ENCODE measurements at places on chromosomes 7 and 10.

- H3K36me3 ChIP-seq, result no peaks in the 10 kb centered on the region
- H3K27me3 ChIP-seq, result no peaks in the 10 kb centered on the region
- no peak for DNase-seq
Measured at GRCh38 chr10:21473135-21473534, 52.3 kb downstream of the SKIDA1 start.

GRCh38 chr10:121848082-121848481 is 79.7 kb downstream of the ATE1 start:
- H3K36me3 ChIP-seq, result peaks cover 19% of the 10 kb centered on the region
- H3K27ac ChIP-seq, result no peak overlapping the region
- no peaks in the 10 kb centered on the region for H3K4me1 ChIP-seq
- H3K4me3 ChIP-seq, result no peak overlapping the region

DNA sequence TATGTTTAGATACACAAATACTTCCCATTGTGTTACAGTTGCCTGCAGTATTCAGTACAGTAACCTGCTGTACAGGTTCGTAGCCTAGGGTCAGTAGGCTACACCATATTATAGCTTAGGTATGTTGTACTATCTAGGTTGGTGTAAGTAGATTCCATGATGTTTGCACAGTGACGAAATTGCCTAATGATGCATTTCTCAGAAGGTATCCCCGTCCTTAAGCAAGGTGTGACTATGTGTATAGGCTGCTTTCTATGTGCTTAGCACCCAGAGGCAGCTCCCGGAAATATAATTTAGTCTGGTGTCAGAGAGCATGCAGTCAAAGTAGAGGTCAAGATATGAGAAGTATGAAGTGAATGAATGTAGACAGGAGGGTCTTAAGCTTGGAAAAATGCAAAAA is 9.8 kb downstream of the MAPK8 start:
- no peak overlapping the region for H3K4me3 ChIP-seq
- H3K36me3 ChIP-seq, result no peaks in the 10 kb centered on the region
- H3K27ac ChIP-seq, result no peak overlapping the region
- no peaks in the 10 kb centered on the region for H3K27me3 ChIP-seq
- no peak for DNase-seq

- peak overlapping the region; percentile 74 for H3K27ac ChIP-seq
- DNase-seq, result no peak
- peaks cover 12% of the 10 kb centered on the region for H3K4me1 ChIP-seq
- H3K4me3 ChIP-seq, result no peak overlapping the region
Measured at GRCh38 chr10:5465976-5466450, 33.4 kb downstream of the CALML5 start.

DNA sequence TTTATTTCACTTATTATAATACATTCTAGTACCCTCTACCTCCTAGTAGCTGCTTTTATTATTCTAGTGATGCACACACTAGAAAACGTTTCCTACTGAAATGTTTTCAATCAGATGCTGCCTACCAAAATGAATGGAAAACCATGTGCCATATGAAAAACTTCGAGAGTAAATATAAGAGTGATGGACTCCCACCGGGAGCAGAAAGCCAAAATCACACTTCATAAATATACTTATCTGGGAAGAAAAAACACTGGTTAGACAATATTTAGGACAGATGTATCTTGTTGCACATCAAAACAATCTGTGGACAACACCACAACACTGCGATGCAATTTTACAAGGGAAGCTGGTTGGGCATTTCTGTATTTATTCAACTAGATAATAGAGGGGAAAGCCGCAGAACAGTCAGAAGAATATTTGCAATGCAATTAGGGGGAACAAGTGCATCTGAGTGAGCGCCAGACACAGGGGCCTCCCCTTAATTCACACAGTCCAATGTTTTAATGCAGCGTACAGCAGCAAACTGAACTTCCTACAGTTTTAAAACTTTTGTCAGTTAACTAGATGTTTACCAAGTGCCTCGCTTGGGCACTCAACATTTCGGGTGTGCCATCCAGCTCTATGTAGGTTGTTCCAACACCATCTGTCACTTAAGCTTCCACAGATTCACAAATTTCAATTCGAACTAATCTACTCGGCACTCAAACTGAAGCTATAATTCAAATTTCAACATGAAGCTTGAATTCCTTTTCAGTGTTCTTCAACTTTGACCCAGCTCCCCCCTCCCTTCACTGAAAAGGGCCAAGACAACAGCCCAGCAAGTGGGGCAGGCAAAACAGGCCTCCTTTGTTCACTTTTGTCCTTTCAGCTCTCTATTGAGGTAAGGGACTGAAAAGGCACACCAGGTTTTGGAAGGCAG is 7.4 kb downstream of the NRCAM start:
- no peak for DNase-seq
- no peaks in the 10 kb centered on the region for H3K4me1 ChIP-seq
- no peak overlapping the region for H3K4me3 ChIP-seq
- no peak overlapping the region for H3K27ac ChIP-seq
- H3K27me3 ChIP-seq, result peaks cover 4% of the 10 kb centered on the region
- H3K36me3 ChIP-seq, result no peaks in the 10 kb centered on the region

DNA sequence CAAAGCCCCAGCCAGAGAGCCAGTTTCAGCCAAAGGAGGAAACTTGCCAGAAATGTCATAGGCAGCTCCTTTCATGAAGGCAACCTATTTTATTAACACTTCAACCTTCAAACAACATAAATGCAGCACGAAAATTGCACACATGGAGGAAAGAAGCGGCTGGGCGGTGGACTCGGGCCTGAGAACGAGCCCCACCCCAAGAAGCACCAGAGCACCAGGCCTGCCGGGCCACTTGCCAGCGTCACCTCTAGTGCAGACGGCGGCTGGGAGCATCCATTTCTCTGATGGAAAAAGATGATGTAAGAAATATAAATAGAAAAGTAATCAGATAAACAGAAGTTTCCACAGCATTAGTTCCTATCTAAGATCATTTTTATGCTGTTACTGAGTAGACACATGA is 100.0 kb downstream of the TCERG1L start:
- no peak for DNase-seq
- no peak overlapping the region for H3K27ac ChIP-seq
- H3K4me3 ChIP-seq, result no peak overlapping the region
- no peaks in the 10 kb centered on the region for H3K36me3 ChIP-seq

DNA sequence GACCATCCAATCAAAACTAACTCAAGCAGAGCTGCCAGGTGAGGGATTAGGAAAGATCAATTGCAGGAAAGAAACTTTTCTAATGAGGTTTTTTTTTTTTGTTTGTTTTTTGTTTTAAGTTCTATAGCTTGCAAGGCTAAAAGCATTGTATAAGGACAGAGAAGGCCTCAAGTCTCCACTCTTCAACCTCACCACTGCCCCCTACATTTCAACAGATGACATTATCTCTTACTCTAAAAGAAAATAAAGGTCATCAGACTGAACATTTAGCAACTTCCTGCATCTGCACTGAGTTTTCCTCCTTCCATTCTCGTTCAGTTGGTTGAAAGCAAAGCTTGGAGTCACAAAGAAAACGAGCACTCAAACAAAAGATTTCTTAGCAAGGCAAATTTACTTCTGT is 45.2 kb upstream of the EXOC4 start:
- no peak overlapping the region for H3K27ac ChIP-seq
- no peaks in the 10 kb centered on the region for H3K36me3 ChIP-seq
- no peaks in the 10 kb centered on the region for H3K4me1 ChIP-seq
- no peak for DNase-seq
- no peak overlapping the region for H3K4me3 ChIP-seq
